ENCODE measurements at places on chromosomes 13 and 19.

- no peak for DNase-seq
Observed at GRCh38 chr19:48877855-48878195, 5.6 kb downstream of the PPP1R15A start.

DNA sequence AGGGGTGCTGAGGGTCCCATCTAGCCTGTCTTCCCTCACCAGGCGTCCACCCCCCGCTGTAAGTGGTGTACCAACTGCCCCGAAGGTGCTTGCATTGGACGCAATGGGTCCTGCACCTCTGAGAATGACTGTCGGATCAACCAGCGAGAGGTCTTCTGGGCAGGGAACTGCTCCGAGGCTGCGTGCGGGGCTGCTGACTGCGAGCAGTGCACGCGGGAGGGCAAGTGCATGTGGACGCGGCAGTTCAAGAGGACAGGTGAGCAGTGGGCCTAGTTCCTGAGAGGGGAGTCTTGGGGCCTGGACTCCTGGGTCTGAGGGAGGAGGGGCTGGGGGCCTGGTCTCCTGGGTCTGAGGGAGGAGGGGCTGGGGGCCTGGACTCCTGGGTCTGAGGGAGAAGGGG is 27.8 kb downstream of the CNFN start:
- no peak for DNase-seq

DNA sequence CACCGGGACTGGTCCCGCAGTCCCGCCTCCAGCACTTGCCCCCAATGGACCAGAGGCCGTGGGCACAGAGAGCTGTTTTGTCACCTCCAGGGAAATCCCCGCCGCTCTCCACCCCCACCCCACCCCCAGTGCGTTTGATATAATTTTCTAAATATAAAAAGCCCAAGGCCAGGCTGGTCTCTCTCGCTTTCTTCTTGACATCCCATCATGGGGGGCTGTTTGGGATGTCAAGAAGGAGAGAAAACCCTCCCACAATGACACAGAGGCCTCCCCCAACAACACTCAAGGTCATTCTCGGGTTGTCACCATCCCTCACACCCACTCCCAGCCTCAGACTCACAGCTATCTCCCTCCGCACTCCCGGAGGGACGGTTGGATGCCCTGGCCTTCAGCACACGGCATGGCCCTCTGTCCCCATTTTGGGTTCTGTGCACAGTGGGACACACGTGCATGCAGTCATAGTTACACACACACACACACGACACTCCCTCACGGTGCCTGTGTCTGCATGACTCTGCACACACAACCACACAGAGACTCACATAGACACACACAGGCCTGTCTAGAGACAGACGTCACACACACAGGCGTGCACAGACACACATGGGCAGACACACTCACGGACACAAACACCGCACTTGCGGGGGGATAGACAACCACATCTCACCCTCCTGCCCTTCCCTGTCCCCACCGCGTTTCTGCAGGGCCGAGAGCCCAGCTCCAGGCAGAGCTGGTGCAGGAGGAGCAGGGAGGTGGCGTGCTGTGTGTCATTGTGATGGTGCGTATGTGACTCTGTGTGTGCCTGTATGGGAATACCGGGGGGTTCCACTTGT is 4.8 kb upstream of the NFIC start:
- no peak for DNase-seq

DNA sequence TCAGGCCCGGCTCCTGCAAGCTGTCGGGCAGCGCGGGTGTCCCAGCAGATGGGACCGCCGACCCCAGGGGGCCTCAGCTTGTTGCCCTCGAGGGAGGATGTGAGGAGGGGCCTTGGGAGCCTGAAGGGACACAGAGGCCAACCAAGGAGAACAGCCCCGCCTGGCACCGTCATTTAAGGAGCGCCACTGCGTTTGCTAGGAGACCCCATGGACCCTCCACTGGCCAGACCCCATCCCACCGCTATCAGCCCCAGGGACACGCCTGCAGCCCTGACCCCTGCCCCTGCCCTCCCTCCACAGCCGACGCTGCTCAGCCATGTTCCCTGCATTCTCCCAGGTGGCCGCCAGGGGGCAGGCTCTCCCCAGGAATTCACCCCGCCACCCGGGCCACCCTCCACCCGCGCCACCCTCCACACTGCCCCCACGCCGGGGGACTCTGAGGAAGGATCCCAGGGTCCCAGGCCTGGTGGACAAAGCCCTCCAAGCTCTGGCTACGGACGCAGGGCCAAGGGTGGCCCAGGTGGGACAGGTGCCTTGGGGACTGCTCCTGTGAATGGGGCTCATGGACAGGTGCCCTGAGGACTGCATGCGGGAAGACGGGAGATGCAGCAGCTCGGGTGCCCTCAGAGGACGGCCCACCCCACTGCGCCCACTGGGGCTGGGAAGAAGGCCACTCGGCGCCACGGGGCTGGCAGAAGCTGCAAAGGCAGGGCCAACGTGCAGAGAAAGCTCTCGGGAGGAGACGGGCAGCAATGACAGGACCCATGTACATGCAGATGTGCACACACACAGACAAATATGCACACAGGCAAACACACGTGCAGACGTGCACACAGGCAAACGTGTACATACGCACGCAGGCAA is 34.4 kb downstream of the PIP5K1C start:
- no peak for DNase-seq

GRCh38 chr13:31198519-31198918 is 1.3 kb upstream of the B3GLCT start:
- DNase-seq: peak; percentile 8

DNA sequence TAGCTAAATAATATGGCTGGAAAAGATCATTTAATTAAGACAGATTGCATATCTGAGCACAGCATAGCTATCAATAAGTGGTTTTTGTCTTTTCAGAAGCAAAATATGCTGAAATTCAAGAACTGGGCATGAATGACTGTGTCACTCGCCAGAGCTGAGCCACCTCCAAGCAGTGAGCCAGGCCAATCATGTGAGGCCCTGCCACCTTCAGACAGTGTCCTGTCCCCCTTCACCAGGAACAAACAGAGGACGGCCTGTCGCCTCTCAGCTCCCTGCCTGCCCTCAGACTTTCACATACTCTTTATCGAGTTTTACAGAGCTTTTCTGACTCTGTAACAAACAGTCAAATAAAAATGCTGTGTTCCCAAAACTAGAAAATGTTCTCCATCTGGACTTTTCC is 171.0 kb upstream of the TSC22D1 start:
- no peak for DNase-seq

GRCh38 chr19:6967967-6968366 is 53.3 kb downstream of the MBD3L2B start:
- no peak for DNase-seq

- DNase-seq: no peak
Observed at GRCh38 chr19:17988161-17988560, 19.8 kb upstream of the ARRDC2 start.

GRCh38 chr13:52414963-52415362 is 9.0 kb upstream of the THSD1 start:
- no peak for DNase-seq

- no peak for DNase-seq
Observed at GRCh38 chr13:109384491-109385241, 401.7 kb downstream of the IRS2 start.

- DNase-seq: no peak
Observed at GRCh38 chr13:100138859-100139491, 50.1 kb downstream of the PCCA start.

Measured in kidney (tissue), 22 donors.